Suprapubic skin (tissue), 4 donors: ENCODE measurements at places on chromosomes 5 and 9. TPM values are rescaled to one million over a fixed set of nuclear protein-coding genes. Genes with fewer than 3 reads are reported as not detected.
A peak's percentile ranks its signal among the peaks of the same experiment; 100 is the strongest.

DNA sequence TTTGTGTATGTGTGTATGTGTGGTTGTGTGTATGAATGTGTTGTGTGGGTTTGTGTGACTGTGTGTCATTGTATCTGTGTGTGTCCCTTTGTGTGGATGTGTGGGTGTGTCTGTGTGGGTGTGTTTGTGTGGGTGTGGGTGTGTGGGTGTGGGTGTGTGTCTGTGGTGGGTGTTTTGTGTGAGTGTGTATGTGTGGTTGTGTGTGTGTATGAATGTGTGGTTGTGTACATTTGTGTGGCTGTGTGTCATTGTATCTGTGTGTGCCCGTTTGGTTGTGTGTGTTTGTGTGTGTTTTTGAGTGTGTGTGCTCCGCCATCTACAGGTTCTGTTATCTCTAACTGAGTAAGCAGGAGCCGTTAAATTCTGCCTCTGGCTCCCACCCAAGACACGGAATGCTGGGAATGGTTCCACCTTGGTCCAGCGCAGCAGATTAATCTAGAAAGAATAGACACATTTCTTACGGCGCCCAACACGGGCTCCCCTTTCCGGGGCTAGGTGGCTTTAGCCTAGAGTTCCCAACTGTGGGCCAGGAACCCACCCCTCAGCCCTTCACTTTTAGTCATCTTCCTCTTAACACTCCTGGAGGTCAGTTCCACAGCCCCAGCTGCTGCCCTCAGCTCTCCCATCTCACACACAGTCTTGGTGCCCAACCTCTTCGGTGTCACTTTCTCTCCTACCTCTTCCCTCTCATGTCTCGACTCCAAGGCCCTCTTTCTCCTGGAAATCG lies 197.1 kb downstream of the TTLL11 start:
- no peaks in the 10 kb centered on the region for H3K4me1 ChIP-seq
- DNase-seq = no peak
- H3K27me3 ChIP-seq = no peaks in the 10 kb centered on the region
- no peak overlapping the region for H3K27ac ChIP-seq

DNA sequence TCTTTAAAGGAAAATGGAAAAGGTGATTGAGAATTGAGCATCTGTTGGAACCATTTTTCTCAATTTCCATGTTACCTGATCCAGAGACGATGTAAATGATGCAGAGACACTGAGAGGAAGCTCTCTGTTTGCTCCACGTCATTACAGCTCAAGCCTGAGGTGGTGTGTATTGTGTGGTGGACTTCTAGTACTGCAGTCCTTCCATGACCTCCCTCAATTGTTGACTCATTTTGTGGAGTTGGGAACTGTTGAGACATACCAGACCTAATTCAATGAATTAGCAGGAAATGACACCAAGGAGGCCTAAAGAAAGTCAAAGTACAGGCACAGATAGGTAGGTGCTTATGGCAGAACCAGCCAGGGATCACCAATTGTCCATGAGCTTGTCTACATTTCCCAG lies 15.6 kb upstream of the LVRN start:
- H3K4me1 ChIP-seq = peaks cover 4% of the 10 kb centered on the region
- no peaks in the 10 kb centered on the region for H3K36me3 ChIP-seq
- H3K27me3 ChIP-seq = no peaks in the 10 kb centered on the region
- H3K4me3 ChIP-seq = no peak overlapping the region
- H3K27ac ChIP-seq = no peak overlapping the region

DNA sequence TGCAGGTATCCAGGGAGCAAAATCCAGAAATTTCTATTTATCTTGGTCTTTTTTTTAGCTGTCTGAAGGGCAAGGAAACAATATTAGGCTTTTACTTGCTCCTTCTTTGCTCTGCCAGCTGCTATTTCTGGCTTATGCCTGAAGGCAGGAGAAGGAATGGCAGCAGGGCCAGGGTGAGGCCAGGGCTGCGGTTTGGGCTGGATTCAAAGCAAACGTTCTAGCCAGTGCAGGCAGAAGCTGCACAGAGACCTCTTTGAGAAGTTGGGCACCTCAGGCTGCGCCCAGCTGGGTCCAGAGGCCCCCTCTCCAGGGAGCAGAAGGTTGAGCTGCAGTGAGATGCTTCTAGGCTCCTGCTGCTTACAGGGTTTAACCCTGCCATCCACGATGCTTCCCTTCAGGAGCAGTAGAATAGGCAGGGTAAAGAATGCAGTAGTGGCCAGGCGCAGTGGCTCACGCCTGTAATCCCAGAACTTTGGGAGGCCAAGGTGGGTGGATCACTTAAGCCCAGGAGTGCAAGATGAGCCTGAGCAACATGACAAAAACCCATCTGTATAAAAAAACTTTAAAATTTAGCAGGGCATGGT lies 201.2 kb downstream of the ADCY2 start:
- no peaks in the 10 kb centered on the region for H3K27me3 ChIP-seq
- no peak overlapping the region for H3K4me3 ChIP-seq
- DNase-seq = no peak
- H3K4me1 ChIP-seq = peaks cover 8% of the 10 kb centered on the region
- peak overlapping the region; percentile 14 for H3K27ac ChIP-seq

DNA sequence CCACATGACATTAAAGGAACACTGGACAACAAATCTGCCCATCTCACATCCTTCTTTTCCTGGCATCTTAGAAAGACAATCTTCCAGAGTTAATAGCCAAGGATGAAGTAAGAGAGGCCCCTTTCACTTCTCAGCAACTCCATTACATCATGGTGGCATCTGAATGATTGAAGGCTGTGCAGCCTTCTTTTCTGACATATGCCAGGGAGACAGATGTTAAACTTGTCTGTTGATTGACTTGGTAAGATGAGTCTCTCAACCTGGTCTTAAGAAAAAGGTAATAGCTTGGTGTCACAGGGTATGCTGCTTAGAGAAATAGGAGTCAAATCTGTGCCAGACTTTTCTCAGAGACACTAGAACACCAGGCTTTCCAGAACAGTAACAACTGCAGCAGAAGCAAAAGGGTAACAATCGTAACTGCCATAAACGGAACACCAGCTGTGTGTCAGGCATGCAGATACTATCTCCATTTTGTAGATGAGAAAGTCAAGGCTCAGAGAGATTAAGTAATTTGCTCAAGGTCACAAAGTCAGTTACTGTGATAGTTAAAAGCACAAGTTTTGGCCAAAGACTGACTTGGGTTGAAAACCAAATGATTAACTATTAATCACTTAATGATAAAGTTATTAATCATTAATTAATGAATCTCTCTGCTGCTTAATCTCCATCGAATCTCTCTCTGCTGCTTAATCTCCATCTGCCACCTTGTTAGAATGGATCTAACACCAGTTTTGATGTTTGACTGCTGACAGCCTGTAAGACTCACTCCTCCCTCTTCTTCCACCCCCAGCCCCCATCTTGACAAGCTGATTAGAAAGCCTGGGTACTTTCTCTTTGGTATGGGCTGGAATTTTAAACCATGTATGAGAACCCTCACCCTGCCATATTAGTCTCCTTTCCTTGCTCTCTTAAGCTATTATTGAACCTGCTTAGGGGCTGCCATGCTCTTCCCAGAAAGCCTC lies 353.5 kb downstream of the ENC1 start:
- H3K4me1 ChIP-seq = peaks cover 24% of the 10 kb centered on the region
- H3K27ac ChIP-seq = no peak overlapping the region
- no peak for DNase-seq
- no peaks in the 10 kb centered on the region for H3K36me3 ChIP-seq
- H3K4me3 ChIP-seq = no peak overlapping the region
- H3K27me3 ChIP-seq = no peaks in the 10 kb centered on the region

Gene PDE6A
- 0.17 TPM for total RNA-seq
